HuH-7 (cell line): ENCODE measurements at places on chromosomes 3 and 15.
A peak's percentile ranks its signal among the peaks of the same experiment; 100 is the strongest.

DNA sequence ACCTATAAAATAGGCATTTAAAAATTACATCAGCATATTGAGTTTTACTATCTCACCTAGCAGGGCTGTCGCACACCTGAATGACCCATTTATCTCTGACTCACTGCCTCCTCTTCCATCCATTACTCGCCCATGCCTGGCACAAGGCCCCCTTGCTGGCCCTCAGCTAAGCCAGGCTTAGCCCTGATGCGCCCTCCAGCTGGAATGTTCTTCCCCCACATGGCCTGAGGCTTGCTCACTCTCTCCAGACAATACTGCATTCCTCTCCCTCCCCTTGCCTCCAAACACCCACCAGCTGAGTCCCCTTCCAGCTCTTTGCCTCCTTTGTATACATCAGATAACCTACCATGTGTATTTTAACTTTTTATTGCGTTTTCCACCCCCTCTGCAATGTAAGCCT is 7.2 kb downstream of the SH3BP5 start:
- DNase-seq: no peak

DNA sequence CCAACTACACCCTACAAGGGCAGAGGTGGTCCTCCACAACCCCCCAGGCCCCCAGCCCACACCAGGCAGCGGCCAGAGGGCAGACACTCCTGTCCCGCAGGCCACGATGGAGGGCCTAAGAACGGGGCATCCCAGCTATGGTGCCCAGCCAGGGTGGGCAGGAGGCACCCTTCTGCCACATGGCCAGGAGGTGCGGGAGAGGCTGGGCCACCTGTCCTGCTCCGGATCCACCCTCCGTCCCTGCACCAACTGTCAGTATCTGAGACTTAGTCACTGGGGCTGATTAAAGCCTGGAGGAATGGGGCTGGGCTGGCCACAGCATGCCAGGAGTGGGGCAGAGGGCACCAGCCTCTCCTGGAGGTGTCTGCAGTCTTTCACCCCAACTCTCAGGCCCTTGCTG is 37.9 kb downstream of the TNK2 start:
- DNase-seq: no peak

- DNase-seq: peak; percentile 29
These were observed 44.0 kb downstream of the EIF4E3 start for GRCh38 chr3:71681224-71681668.

DNA sequence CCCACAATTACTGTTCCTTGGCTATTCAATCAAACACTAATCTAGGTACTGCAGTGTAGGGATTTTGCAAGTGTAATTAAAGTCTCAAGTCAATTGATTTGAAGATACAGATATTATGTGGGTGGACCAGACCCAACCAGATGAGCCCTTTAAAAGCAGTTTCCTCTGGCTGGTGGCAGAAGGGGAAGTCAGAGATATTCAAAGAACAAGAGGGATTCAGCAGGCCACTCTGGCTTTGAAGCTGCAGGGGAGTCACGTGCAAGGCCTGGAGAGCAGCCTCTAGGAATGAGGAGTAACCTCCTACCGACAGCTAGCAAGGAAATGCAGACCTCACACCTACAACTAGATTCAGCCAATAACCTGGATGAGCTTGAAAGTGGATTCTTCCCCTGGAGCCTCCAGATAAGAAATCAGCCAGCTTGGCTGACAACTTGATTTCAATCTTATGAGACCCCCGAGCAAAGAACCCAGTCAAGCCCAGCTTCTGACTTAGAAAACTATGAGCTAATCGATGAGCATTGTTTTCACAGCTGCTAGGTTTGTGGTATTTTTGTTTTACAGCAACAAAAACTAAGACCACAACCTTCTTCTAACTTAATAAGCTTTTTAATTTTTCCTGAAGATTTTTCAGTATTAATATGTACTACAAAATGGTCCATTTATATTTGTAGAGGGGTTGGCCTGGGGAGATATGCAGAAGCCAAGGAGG is 13.4 kb downstream of the HACD2 start:
- no peak for DNase-seq

GRCh38 chr3:41507336-41508062 is 308.2 kb downstream of the CTNNB1 start:
- DNase-seq: no peak

- no peak for DNase-seq
These were observed 7.4 kb upstream of the CCDC33 start for GRCh38 chr15:74228723-74229081.

DNA sequence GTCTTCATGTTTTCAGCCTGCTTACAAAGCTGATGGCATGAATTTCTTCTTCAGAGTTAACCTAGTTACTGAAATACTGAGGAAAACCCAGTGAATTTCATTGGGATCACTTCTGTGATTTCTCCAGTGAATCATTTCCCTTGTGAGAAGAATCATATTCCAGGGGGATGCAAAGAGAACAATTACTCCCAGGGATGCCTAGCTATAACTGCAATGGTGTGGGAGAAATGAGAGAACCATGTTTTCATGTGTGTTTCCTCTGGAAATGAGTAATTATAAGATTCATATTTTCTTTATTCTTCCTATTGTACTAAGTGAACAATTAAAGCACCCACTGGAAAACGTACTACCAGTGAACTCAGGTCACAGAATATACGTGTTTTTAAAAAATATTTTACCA is 485.4 kb downstream of the GRM7 start:
- no peak for DNase-seq

- DNase-seq: peak; percentile 47
These were observed 596.7 kb downstream of the FGF12 start for GRCh38 chr3:192130534-192131132.

GRCh38 chr3:142180761-142181362 is 31.5 kb upstream of the TFDP2 start:
- peak; percentile 21 for DNase-seq

DNA sequence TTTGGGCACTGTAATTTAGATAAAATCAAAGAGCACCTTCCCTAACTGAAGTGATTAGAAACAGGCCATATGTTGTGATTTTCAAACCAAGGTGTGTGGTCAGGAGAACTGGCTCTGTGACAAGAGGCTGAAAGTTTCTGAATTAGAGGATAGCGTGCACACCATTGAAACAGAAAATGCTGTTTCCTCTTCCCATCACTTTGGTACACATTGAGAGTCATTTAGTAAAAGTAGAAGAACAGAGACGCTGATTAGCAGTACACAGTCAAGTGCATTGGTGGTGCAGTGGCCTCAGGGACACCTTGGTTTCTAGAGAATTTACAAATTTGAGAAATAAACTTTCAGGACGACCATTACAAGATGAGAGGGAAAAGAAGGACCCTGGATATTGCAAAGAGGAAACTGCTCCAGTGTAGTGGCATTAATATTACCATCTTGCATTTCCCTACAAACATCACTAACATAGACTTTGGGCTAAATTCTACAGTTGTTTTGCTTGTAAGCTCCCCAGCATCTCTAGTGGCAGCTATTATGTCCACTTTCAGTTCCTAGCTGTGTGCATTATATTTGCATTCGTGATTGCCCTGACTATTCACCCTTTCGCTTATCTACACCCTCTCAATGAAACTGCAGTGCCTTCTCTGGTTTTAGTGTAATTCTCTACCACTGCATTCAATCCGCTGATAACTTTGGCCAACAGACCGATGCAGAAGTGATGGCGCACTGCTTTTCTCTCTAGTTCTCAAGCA is 728.1 kb upstream of the GRM7 start:
- no peak for DNase-seq

- no peak for DNase-seq
These were observed 1033.9 kb upstream of the NR2F2 start for GRCh38 chr15:95296643-95297042.

- no peak for DNase-seq
These were observed 48.5 kb downstream of the GTF2E1 start for GRCh38 chr3:120791010-120791409.

DNA sequence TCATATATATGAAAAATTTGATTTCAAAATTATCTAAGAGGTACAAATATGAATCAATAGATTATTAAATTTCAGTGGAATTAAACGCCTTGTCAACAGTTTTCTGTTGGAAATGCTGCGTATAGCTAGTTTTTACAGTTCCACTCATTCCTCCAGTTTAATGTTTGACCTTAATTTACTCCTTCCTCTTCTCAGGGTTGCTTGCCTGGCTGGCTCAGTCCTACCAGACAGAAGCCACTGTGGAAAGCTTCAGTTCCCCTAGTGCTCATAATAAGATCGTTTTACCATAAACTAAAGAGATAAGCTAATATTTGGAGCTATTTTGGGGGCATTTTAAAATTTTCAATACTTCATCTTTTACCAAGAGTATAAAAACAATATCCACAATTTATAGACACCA is 22.8 kb downstream of the EMC7 start:
- no peak for DNase-seq

GRCh38 chr15:101178931-101179330 is 72.9 kb downstream of the CHSY1 start:
- no peak for DNase-seq

DNA sequence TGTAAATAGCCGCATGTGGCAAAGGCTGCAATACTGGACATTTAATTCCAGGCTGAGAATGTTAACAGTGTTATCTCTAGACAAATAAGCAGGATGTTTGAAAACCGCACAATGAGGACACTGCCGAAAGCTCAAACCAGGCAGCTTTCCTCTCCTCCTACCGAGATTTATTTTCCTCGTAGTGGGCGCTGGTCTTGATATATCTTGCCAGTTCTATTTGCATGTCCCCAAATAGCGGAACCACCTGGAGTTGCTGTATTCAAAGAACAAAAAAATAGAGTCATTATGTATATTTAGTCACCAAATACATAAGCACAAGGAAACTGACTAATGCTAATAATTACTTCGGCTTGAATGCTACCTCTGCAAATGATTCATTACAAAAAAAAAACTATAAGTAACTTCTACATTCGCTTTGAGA is 46.5 kb downstream of the CYFIP1 start:
- DNase-seq: no peak

- peak; percentile 34 for DNase-seq
These were observed 89.4 kb downstream of the FOXB1 start for GRCh38 chr15:60093273-60094067.

DNA sequence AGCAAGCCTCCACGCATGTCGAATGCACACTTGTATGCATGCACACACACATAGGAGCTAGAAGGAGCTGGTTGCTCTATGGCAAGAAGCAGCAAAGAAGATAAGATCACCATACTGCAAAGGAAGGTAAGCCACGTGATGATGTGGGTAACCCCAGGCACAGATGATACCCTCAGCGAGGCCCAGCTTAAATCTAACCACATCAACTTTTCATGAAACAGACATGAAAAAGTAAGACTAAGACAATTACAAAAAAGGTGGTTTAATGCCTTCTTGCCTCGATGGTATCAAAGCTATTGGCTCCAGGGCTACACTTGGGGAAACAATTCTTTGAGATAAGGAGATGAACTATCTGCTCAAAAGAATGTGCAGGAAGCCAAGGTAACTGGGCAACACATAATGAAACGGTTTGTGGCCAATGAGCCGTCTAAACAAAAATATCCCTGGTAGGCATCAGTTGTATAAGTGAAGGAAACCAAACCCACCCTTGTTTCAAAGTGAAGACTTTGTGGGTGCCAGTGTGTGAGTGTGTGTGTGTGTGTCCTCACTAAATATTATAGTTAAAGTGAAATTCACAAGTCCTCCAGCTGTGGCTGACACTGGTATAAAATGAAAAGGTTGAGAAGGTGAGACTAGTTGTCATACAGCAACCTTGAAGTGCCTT is 365.7 kb upstream of the ICE2 start:
- no peak for DNase-seq

GRCh38 chr3:142907996-142908395 is 19.1 kb upstream of the PCOLCE2 start:
- no peak for DNase-seq

- no peak for DNase-seq
These were observed 84.6 kb upstream of the PXYLP1 start for GRCh38 chr3:141146979-141147470.

DNA sequence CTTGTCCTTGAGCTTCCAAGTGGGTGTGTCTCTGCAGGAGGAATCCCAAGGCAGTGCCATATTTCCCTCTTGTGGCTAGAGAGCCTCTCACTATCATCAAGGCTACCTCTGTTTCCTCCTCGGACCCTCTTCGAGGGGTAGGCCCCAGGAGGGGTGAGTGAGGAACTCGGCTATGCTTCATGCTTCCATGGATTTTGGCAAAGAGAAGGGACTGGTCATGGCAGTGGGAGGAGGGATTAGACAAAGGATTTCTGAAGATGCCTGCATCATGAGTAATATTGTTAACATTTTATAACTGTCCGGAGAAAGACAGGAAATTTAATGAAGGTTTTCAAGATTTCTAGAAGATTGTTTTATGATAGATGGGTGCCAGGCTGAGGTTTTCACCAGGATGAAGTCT is 241.5 kb downstream of the CLSTN2 start:
- no peak for DNase-seq

- peak; percentile 90 for DNase-seq
These were observed 1.6 kb upstream of the TTLL3 start for GRCh38 chr3:9808345-9809037.

DNA sequence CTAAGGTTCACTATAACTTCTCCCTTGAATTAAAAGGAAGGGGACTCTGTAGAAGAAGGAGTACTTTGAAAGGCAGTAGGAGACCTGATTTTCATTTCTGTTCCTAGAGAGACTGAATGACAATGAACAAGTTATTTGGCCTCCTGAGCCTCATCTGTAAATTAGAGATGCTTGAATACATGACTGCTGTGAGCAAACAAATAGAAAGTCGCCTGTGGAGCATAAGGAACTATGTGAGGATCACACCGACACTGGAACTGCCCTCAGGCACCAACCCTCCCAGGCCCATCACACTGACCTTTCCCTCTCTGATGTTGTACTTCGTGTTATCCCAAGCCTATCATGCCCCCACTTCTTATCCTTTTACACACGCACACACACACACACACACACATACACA is 48.6 kb downstream of the IMPG2 start:
- no peak for DNase-seq

- no peak for DNase-seq
These were observed 40.5 kb downstream of the ARMC8 start for GRCh38 chr3:138227650-138228049.

DNA sequence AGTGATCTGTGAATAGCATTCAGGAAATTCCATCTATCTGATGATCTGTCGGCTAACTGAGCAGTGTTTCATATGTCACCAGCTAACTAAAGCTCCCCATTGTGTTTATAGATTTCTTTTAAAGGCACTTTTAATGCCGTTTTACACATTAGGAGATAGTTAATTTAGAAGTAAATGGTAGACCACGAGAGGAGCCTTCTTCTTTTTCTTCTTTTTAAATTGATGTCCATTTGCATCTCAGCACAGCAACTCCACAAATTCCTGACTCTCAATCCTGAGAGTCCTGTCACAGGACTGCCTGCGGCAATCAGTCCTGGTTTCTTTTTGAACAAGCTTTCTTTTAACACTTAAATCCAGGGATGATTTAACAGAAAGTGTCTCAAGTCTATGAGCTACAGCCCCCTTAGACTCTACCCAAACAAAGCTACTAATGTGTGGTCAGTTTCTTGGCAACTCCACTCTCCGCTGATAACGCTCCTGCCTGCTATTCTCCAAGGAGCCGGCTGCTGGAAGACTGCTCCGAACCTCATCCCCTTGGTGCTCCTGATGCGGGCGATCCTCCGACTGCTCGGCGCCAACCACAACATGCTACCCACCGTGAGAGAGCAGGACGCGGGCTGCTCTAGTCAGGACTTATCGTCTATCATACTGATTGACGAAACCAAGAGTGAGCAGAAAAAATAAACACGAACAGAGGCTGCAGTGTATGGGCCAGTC is 421.4 kb downstream of the MECOM start:
- peak; percentile 20 for DNase-seq
